Stimulated activated CD4-positive, alpha-beta T cell treated with anti-CD3 and anti-CD28 coated beads, Interleukin-12 subunit alpha, Interleukin-12 subunit beta, amount 100 ng/mL, for 48 hours (primary cell): ENCODE measurements at places on chromosomes 7 and 10.

DNA sequence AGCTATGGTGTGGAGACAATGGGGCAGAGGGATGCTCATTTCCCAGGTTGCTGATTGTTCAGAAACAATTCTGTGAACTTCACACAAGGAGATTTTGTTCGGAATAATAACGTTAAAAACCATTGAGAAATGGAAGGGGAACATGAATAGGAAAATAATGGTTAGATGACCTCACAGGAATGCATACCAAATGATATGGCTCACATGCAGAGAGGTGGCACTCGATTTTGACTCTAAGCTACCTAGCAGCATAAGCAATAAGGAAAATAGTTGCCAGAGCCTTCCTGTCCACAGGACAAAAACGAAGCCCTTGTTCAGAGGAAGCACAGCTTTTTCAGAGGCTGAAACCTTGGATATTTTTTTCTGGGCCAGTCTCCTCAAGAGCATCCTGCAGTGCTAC is 293.1 kb downstream of the ZEB1 start:
- DNase-seq, result no peak

GRCh38 chr7:70590126-70590854 is 541.7 kb upstream of the GALNT17 start:
- no peak for DNase-seq

DNA sequence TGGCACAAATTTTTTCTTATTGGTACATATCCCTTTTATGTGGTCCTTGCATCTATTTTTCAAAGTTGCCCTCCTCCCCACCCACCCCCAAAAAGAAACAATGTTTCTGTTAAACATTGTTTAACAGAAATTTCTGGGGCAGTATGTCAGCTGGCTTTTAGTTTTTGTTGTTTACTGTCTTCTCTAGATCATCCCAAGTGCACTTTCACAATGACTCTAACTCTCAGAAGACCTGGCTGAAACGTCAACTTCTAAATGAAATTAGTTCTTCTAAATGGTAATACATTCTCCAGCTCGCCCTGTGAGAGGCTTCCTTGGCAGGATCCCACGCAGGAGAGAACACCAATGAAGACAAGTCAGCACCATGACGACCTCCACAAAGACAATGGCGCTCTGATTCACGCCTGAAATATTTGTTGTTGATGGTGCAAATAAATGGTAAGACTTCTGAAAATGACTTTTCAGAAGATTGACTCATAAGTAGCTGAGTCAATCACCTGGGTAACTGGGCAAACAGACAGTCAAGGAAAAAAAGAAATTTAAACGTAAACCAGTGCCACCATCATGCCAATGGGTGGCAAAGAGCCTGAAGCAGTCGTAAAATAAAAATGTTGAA is 293.7 kb downstream of the FZD1 start:
- DNase-seq, result no peak

- DNase-seq, result peak; percentile 2
These were observed 79.9 kb upstream of the RHEB start for GRCh38 chr7:151599401-151600227.

- no peak for DNase-seq
These were observed 106.7 kb upstream of the MBL2 start for GRCh38 chr10:52879091-52879807.

- DNase-seq, result no peak
These were observed 230.6 kb downstream of the REEP3 start for GRCh38 chr10:63751836-63752235.

GRCh38 chr10:16231176-16231575 is 205.6 kb upstream of the PTER start:
- DNase-seq, result no peak

GRCh38 chr7:129122751-129123509 is 21.6 kb upstream of the TSPAN33 start:
- DNase-seq, result no peak

GRCh38 chr10:130934293-130935127 is 377.0 kb downstream of the TCERG1L start:
- DNase-seq, result no peak

DNA sequence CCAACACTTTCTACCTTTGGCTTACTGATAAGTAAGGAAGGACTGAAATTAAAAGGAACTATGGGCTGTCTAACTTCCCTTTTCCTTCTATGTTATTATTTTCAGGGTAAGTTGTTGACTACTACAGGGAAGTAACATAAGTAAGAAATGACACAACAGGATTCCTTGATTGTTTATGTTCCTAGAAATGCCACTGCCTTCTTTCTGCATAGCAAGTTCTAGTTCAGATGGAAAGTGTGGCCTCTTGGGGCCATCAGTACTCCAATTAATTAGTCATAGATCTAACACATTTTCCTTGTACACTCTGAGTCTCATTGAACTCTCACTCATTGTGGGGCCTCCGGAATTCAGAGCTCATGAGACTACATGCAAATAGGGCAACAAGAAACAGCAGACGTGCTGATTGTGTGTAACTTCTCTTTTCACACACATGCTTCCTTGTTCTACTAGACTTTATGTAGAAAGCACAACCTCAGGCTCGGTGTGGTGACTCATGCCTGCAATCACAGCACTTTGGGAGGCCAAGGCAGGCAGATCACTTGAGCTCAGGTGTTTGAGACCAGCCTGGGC is 35.3 kb upstream of the HIBADH start:
- no peak for DNase-seq

DNA sequence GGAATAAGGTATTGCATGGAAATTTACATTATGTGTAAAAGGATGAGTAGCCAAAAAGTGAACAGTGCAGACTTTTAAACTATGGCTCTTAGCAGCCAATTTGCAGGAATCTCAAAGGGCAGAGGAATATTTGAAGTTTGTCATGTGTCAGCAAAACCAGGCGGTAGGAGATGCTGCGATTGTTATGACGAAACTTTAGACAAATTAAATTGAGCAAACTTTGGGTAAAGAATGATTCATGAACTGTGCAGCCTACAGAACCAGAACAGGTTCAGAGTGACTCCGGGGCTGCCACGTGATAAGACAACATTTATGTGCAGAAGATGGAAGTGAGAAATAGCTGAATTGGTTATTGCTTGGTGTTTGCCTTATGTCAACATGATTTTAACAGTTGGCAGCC is 39.2 kb upstream of the CCDC6 start:
- no peak for DNase-seq

- DNase-seq, result no peak
These were observed 628 bp downstream of the PARP12 start for GRCh38 chr7:140062118-140062527.

- no peak for DNase-seq
These were observed 91.6 kb upstream of the ANLN start for GRCh38 chr7:36298106-36298505.

GRCh38 chr10:112376396-112376790 is 2.5 kb downstream of the ACSL5 start:
- DNase-seq, result no peak

GRCh38 chr10:71419002-71419540 is 22.4 kb downstream of the CDH23 start:
- no peak for DNase-seq

DNA sequence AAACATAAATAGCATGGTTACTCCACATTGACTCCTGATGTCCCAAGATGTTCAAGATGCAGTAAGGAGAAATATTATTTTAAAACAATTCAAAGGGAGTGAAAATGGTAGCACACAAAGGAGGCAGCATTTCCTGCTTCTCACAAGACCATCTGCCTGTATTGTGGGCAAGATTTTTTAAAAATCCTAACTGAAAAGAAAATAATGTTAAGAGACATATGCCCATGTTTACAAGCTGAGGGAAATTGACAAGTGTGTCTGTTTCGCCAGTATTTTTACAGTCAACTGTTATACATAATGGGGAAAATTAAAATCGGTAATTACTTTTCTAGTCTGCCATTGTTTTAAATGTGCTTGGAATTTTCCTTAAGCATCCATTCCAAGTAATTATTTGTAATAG is 646.2 kb upstream of the C7orf33 start:
- DNase-seq, result no peak

GRCh38 chr7:36266683-36267082 is 113.6 kb downstream of the EEPD1 start:
- DNase-seq, result no peak

DNA sequence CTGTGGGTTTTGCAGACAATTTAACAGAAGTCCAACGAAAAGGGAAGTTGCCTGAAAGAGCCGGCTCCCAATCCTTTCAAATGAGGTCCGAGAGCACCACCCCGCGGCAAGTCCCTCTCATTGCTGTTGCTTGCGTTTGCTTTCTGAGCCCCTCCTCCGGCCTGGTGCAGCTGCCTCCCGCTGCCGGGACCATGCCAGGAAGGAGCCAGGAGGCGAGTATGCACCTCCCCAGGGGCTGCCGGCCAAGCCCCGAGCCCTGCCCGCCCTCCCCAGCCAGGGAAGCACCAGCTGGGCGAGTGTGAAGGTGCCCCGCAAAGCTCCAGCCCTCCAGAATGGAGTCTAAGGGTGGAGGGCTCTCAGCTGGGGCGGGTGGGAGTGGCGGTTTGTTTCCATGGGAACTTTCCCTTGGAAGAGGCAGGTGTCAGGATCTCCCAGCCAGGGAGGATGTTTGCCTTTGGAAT is 25.8 kb upstream of the PPP2R2D start:
- peak; percentile 62 for DNase-seq

GRCh38 chr10:7571981-7572380 is 94.8 kb downstream of the ITIH5 start:
- DNase-seq, result no peak

- DNase-seq, result no peak
These were observed 140.5 kb downstream of the CHCHD3 start for GRCh38 chr7:132941428-132941827.

GRCh38 chr10:56231436-56231835 is 129.6 kb downstream of the ZWINT start:
- no peak for DNase-seq

GRCh38 chr10:43057231-43057711 is 19.6 kb upstream of the RET start:
- no peak for DNase-seq

GRCh38 chr10:119265691-119266090 is 58.3 kb downstream of the GRK5 start:
- DNase-seq, result no peak

DNA sequence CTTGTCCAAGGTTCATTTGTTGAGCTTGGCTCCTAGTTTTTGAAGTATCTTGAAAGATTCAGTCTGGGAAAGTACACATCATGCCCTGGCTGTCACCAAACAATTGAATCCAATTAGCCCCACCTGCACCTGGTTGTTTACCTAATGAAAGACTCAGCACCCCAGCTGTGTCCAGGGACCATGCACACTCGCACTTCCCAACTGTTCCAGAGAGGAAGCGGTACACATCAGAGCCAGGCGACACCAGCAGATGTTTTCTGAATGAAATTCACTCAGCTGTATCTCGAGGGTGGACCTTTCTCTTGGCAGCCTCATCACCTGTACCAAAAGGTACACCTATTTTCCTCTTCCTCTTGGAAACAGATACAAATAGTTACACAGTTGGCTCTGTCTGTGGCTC is 216.4 kb upstream of the LRGUK start:
- DNase-seq, result no peak

DNA sequence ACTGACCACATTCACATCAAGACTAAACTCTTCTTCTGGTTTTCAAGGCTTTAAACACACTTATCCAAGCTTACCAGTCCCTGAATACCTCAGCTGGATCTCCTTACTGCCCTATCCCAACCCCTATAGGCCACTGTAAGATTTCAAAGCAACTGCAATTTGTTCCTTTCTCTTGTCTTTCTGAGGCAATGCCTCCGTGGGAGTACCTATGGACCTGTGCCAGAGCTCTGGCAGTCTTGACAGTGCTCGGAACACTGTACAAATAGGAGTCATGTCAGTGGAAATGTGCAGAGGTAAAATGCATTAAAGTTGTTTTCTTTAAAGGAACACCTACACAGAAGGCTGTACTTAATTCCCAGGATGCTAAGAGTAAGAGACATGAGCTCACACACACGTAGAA is 124.7 kb downstream of the CNOT4 start:
- DNase-seq, result no peak

DNA sequence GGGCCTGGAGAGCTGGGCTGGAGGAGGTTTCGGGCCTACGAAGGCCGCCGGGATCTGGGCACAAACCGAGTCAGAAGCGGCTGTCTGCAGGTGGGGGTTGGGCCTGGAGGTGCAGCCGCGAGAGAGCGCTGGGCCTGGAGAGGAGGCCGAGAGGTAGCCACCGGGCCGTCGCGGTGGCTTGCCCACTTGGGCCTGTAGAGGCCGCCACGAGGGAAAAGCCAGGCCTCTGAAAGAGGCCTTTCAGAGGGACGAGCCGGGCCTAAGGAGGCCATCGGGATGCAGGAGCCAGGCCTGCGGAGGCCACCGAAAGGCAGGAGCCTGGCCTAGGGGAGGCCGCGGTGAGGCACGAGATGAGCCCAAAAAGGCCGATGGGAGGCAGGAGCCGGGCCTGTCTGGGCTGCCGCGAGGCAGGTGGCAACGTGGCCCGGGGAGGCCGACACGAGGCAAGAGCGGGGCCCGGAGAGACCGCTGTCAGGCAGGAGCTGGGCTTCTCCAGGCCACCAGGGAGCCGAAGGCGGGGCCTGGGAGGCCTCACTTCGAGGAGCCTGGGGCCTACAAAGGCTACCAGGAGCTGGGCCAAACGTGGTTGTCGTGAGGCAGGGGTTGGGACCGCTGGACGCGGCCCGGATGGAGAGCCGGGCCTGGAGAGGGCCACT is 25.6 kb downstream of the MDH2 start:
- DNase-seq, result no peak

DNA sequence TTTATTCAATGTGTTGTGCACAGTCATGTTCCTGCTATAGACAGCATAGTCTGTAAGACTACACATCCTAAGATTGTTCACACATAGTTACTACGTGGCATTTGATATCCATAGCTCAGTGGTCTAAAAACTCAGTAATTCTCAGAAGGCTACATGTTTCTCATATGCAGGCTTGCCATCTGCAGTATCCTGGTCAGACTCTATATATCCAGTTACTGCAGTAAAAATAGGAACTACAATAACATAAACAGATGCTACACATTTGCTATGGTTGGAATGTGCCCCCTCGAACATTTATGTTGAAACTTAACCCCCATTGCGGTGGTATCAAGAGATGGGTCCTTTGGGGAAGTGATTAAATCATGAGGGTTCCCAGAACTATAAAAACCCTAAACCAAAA is 1377.8 kb upstream of the LRRTM3 start:
- DNase-seq, result no peak
